ENCODE measurements at places on chromosomes 1 and 21. TPM values are rescaled to one million over a fixed set of nuclear protein-coding genes. Genes with fewer than 3 reads are reported as not detected.

Gene SLAMF8
- not detected for total RNA-seq

DNA sequence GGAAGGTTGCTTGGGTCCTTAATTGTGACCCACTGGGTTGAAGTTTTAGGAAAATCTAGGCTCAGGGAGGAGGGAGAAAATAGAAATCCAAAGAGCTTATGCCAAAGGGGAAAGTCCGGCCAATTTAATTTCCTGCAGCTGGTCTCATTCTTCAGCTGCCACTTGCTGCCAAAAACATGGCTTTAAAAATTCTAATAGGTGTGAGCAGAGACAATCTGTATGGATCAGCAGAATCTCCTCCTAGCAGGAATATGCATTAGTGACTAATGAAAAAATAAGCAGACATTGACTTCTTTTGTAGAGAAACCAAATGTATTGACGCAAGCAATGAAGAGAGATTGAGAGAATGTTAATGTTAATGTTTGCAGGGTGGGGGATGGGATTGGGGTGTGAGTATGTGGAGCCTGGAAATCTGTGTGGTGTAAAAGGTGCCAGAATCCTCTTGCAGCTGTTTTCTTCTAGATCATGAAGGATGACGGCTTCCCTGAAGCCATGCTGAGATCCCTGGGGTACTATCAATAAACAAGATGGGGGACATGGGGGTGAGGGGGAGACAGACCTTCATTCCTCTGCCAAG lies 35.3 kb downstream of the VWA5B1 start:
- no peaks in the 10 kb centered on the region for H3K4me1 ChIP-seq
- no peak for DNase-seq
- peaks cover 64% of the 10 kb centered on the region for H3K27me3 ChIP-seq
- no peaks in the 10 kb centered on the region for H3K36me3 ChIP-seq
- H3K27ac ChIP-seq = no peak overlapping the region

- no peaks in the 10 kb centered on the region for H3K27me3 ChIP-seq
- H3K4me3 ChIP-seq = peak overlapping the region; percentile 37
- DNase-seq = no peak
Measured at GRCh38 chr1:208219659-208220282, 24.4 kb downstream of the PLXNA2 start.

- H3K4me1 ChIP-seq = peaks cover 3% of the 10 kb centered on the region
- no peak for DNase-seq
- H3K27me3 ChIP-seq = peaks cover 30% of the 10 kb centered on the region
- H3K27ac ChIP-seq = no peak overlapping the region
Measured at GRCh38 chr1:47771751-47772150, 225.4 kb downstream of the TRABD2B start.

Gene CELA2B
- not detected for total RNA-seq

GRCh38 chr1:22884806-22885530 lies 87.7 kb downstream of the LACTBL1 start:
- H3K4me1 ChIP-seq = peaks cover 33% of the 10 kb centered on the region
- H3K27ac ChIP-seq = no peak overlapping the region
- peaks cover 6% of the 10 kb centered on the region for H3K36me3 ChIP-seq
- H3K4me3 ChIP-seq = no peak overlapping the region
- H3K27me3 ChIP-seq = no peaks in the 10 kb centered on the region

- H3K4me1 ChIP-seq = peaks cover 10% of the 10 kb centered on the region
- DNase-seq = no peak
- H3K36me3 ChIP-seq = no peaks in the 10 kb centered on the region
- no peak within 1 kb of the TSS for H3K27ac ChIP-seq
- H3K4me3 ChIP-seq = no peak within 1 kb of the TSS
Measured at GRCh38 chr1:12715896-12716437, at the start of gene AADACL3. AADACL3 (plus strand) TSS chr1:12716110; CDS start chr1:12716177, 67 bp downstream.

GRCh38 chr21:41966041-41966833 lies 12.4 kb upstream of the C2CD2 start:
- H3K4me1 ChIP-seq = peaks cover 5% of the 10 kb centered on the region
- peaks cover 14% of the 10 kb centered on the region for H3K27me3 ChIP-seq
- peak; percentile 61 for DNase-seq

Gene SLC44A3
- total RNA-seq = 2.2 TPM

- no peaks in the 10 kb centered on the region for H3K27me3 ChIP-seq
- peaks cover 3% of the 10 kb centered on the region for H3K36me3 ChIP-seq
- no peak overlapping the region for H3K27ac ChIP-seq
- H3K4me3 ChIP-seq = no peak overlapping the region
Measured at GRCh38 chr1:225534135-225534534, 106.3 kb upstream of the LBR start.

GRCh38 chr21:38126666-38127303 lies 130.0 kb upstream of the KCNJ15 start:
- no peak for DNase-seq
- no peaks in the 10 kb centered on the region for H3K36me3 ChIP-seq
- no peak overlapping the region for H3K4me3 ChIP-seq
- peaks cover 4% of the 10 kb centered on the region for H3K27me3 ChIP-seq

Gene ANKRD65
- not detected for total RNA-seq

DNA sequence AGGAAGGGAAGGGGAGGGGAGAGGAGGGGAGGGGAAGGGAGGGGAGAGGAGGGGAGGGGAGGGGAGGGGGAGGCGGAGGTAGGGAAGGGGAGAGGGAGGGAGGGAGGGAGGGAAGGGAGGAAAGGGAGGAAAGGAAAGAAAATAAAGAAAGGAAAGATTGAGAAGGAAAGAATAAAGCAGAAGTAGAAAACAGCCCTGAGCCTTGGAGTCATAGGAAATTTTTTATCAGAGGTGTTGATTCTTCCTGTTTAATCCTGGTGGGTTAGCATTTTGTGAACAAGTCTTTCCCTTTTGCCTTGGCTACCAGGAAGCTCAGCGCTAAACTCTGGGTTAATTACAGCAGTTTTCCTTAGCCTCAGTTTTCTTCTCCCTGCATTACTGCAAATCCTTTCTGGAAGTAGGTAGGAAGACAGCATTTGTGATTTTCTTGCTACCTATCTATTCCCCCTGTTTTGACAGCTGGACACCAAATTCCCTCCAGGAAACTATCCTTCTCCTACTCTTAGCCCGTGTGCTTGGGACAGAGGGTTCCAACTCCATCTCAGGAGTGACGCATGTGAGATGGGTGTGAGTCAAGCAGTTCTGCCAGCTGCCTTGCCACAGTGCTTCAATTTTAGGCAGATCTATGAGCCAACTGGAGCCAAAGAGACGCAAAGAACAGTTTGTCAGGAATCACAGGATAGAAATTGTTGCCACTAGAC lies 26.9 kb downstream of the TOMM20 start:
- H3K27ac ChIP-seq = no peak overlapping the region
- no peak for DNase-seq
- H3K4me1 ChIP-seq = peaks cover 15% of the 10 kb centered on the region
- H3K27me3 ChIP-seq = no peaks in the 10 kb centered on the region

DNA sequence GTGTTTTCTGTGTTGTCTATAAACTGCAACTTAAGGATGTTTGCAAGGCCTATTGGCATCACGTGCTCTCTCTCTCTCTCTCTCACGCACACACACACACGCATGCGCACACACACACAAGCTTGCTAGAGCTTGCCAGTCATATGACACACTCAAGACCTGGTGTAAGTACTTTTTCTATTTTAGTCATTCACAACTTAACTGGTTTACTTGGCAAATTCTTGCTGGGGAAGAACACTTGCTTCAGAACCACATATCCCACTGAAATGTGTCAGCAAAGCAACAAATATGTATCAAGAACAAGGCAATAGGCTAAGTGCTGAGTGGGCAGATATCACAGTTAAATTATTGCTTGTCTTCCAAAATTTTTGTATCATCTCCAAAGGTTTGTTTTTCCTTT lies 107.8 kb downstream of the DISC1 start:
- H3K36me3 ChIP-seq = peaks cover 3% of the 10 kb centered on the region
- no peak overlapping the region for H3K27ac ChIP-seq
- H3K27me3 ChIP-seq = no peaks in the 10 kb centered on the region
- peaks cover 10% of the 10 kb centered on the region for H3K4me1 ChIP-seq

- no peak for DNase-seq
- peaks cover 14% of the 10 kb centered on the region for H3K4me1 ChIP-seq
- H3K4me3 ChIP-seq = no peak overlapping the region
- no peaks in the 10 kb centered on the region for H3K36me3 ChIP-seq
- H3K27me3 ChIP-seq = no peaks in the 10 kb centered on the region
Measured at GRCh38 chr21:30209601-30210000, 6.3 kb downstream of the CLDN8 start.

DNA sequence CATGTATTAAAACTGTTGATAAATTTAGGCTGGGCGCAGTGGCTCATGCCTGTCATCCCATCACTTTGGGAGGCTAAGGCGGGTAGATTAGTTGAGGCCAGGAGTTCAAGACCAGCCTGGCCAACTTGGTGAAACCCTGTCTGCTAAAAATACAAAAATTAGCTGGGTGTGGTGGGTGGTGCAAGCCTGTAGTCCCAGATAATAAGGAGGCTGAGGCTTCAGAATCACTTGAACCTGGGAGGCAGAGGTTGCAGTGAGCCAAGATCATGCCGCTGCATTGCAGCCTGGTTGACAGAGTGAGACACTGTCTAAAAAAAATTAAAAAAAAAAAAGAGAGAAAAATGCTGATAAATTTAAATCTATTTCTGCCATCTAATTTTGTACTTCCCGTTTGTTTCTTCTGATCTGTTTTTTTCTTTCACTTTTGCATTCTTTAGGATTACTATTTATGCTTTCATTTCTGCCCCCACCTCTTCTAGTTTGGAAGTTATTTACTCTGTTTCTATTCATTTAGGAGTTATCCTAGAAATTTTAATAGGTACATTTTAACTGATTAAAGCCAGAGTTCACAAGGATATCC lies 3.2 kb upstream of the DENND1B start:
- DNase-seq = no peak
- H3K27me3 ChIP-seq = no peaks in the 10 kb centered on the region
- peaks cover 40% of the 10 kb centered on the region for H3K4me1 ChIP-seq
- H3K36me3 ChIP-seq = no peaks in the 10 kb centered on the region
- no peak overlapping the region for H3K27ac ChIP-seq

DNA sequence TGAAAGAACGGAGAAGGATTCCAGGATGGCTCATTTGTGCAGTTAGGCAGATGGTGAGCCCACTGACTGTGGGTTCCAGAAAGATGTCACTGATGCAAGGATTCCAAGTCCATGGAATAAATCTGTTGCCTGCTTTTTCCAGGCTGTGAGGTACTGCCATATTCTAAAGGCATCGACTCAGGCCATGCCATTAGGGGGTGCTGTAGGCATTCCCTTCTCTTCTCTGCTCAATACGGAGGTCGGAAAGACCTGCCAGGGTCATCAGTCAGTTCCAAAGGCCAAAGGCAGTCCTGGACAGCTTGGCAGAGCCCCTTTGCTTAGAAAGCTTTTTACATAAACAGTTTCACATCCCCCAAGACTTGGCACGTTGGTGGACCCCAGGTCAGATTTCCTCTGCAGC lies 31.7 kb upstream of the TMEM125 start:
- no peak overlapping the region for H3K4me3 ChIP-seq
- peaks cover 2% of the 10 kb centered on the region for H3K36me3 ChIP-seq
- no peak for DNase-seq
- H3K27ac ChIP-seq = no peak overlapping the region

Gene CHIA
- total RNA-seq = not detected

- no peak overlapping the region for H3K27ac ChIP-seq
- peaks cover 40% of the 10 kb centered on the region for H3K4me1 ChIP-seq
- no peak overlapping the region for H3K4me3 ChIP-seq
- peaks cover 2% of the 10 kb centered on the region for H3K27me3 ChIP-seq
- DNase-seq = no peak
Measured at GRCh38 chr1:157158967-157159366, 20.8 kb upstream of the ETV3 start.

Gene ASAP3
- total RNA-seq = 27.6 TPM

DNA sequence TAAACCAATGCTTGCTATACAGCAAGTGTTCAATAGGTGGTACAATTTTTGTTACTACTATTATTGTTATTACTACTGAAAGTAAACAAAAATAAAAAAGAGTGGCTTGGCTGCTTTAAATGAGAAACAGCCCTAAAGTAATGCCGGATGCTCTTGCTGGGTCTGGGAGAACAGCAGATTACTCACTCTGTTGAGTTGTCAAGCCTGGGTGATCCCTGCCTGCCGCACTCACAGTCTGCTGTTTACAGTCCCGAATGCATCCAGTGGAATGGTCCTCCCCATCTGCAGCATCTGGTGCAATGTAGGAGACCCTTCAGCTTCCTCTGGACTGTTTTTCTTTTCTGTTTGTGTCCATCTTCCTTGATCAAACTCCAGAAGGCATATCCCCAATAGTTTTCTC lies 102.7 kb upstream of the IVNS1ABP start:
- no peak for DNase-seq
- no peak overlapping the region for H3K27ac ChIP-seq
- H3K4me1 ChIP-seq = peaks cover 23% of the 10 kb centered on the region
- H3K27me3 ChIP-seq = no peaks in the 10 kb centered on the region
- H3K4me3 ChIP-seq = no peak overlapping the region

Gene ZNF593OS
- total RNA-seq = not detected

GRCh38 chr1:82330330-82330729 lies 529.6 kb downstream of the ADGRL2 start:
- H3K4me3 ChIP-seq = no peak overlapping the region
- no peak for DNase-seq
- no peaks in the 10 kb centered on the region for H3K36me3 ChIP-seq
- peaks cover 15% of the 10 kb centered on the region for H3K4me1 ChIP-seq
- H3K27ac ChIP-seq = no peak overlapping the region

DNA sequence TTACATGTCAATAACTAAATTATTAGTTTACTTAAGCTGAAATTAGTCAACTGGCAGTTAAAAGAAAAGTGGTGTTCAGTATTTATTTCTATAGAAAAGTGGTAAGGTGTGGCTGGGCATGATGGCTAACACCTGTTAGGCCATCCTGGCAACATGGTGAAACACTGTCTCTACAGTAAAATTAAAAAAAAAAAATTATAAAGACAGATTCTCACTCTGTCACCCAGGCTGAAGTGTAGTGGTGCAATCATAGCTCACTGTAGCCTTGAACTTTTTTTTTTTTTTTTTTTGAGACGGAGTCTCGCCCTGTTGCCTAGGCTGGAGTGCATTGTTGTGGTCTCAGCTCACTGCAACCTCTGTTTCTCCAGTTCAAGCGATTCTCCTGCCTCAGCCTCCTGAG lies 32.9 kb downstream of the WNT4 start:
- H3K36me3 ChIP-seq = peaks cover 9% of the 10 kb centered on the region
- H3K27ac ChIP-seq = no peak overlapping the region
- H3K4me1 ChIP-seq = peaks cover 38% of the 10 kb centered on the region
- no peak overlapping the region for H3K4me3 ChIP-seq

DNA sequence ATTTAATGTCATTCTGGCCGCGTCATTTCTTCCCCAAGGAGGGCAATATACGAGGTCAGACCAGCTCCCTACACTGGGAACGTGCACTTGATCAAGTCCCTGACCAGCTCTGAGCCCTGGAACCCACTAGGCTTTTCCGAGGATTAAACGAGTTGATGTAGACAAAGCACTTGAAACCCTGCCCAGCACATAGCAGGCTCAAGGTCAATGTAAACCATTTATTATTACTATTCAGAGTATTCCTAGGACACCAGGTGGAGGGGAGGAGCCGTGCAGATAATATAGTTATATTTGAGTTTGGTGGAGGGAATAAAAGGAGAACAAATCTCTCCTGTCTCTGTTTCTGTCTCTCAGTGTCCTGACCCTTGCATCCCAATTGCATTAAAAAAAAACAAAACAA lies 174.1 kb upstream of the IGSF21 start:
- DNase-seq = no peak
- no peak overlapping the region for H3K27ac ChIP-seq
- H3K4me1 ChIP-seq = no peaks in the 10 kb centered on the region
- H3K27me3 ChIP-seq = peaks cover 18% of the 10 kb centered on the region
- no peak overlapping the region for H3K4me3 ChIP-seq
- no peaks in the 10 kb centered on the region for H3K36me3 ChIP-seq

Gene S100A5
- total RNA-seq = 0.94 TPM

GRCh38 chr21:45015469-45015860 lies 58.9 kb upstream of the ADARB1 start:
- no peaks in the 10 kb centered on the region for H3K27me3 ChIP-seq
- no peak for DNase-seq
- H3K27ac ChIP-seq = no peak overlapping the region
- no peaks in the 10 kb centered on the region for H3K36me3 ChIP-seq
